NCI-H2107 (cell line): ENCODE measurements at places on chromosomes 5 and 9.

- no peak for DNase-seq
These were observed 182.1 kb downstream of the ARHGAP26 start for GRCh38 chr5:142952229-142952628.

DNA sequence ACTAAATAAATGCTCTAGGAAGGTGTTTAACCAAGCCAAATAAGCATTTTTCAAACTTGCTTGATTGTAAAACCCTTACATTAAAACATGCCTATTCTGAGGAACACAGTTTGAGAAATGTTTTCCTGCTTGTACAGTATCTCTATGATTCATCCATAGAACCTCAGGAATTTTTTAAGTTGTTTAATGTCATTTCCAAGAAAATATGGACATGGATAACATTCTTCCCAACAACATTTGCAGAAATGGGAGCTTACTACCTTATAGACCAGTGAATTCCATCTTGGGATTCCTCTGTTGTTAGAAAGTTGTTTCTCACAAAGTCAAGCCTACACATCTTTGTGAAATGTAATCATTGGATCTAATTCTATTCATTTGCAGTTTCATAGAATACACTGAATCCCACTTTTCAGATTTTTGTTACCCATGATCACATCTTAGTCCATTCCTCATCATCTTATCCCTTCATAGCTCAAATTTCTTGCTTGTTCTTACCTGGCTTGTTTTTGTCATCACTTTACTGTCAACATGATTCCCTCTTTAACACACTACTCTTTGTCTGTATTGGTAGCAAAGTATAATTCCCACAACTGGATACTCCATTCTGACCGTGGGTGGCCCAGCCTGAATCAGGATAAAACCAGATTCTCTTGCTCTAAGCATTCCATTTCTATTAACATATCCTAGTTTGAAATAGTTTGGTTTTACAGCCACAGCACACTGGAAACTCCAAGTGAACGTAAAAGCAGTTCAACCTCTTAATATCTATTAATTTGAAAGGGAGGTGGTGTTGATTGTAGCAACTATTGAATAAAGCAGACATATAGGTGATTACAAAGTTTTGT is 49.4 kb upstream of the PAPPA start:
- no peak for DNase-seq

- no peak for DNase-seq
These were observed 328.8 kb upstream of the PIK3R1 start for GRCh38 chr5:67886761-67887160.

DNA sequence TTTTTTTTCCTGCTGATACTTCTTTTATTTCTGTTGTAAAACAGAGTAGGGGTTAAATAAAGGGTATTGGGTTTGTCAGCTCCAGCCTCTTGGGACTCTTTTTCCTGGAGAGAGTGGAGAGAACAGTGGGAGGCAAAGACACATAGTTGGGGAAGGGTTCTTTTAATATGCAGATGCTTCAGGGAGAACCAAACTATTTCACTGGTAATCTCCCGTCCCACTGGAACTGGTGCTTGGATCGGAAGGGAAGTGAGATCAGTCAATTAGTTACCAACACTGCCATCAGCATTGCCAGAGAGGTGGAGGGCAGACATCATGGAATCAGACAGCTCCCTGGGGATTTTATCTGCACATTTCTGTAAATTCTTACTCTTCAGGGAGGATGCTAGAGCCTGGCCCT is 47.6 kb upstream of the ELOVL7 start:
- no peak for DNase-seq

GRCh38 chr9:121782514-121783110 is 131.2 kb downstream of the DAB2IP start:
- no peak for DNase-seq

- DNase-seq: no peak
These were observed 311.7 kb upstream of the ZNF608 start for GRCh38 chr5:125057912-125058826.
